Effector memory CD4-positive, alpha-beta T cell (primary cell): ENCODE measurements at places on chromosomes 6 and 20.

- no peak for DNase-seq
Measured at GRCh38 chr6:45687570-45687969, 309.8 kb upstream of the SUPT3H start.

- no peak for DNase-seq
Measured at GRCh38 chr6:112806163-112806865, 459.2 kb downstream of the RFPL4B start.

DNA sequence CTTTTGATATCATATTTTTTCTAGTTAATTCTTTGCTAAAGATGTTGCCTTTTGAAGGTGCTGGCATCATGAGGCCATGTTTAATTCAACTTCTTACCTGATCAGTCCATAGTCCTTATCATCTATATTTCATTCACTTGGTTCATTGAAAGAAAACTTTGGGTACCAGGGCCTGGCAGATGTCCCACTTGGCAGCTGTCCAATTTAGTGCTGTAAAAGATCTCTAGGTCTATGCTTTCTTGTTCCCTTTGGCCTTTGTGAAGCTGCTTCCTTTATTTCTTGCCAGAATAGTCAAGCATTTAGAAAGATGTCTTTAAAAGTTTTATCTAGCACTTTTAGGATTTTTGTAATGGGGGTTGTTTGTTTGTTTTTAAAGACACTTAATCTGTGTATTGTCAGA, 61.7 kb upstream of the EYA4 start:
- DNase-seq, result no peak

- no peak for DNase-seq
Measured at GRCh38 chr20:51023617-51024155, 779 bp upstream of the KCNG1 start.

DNA sequence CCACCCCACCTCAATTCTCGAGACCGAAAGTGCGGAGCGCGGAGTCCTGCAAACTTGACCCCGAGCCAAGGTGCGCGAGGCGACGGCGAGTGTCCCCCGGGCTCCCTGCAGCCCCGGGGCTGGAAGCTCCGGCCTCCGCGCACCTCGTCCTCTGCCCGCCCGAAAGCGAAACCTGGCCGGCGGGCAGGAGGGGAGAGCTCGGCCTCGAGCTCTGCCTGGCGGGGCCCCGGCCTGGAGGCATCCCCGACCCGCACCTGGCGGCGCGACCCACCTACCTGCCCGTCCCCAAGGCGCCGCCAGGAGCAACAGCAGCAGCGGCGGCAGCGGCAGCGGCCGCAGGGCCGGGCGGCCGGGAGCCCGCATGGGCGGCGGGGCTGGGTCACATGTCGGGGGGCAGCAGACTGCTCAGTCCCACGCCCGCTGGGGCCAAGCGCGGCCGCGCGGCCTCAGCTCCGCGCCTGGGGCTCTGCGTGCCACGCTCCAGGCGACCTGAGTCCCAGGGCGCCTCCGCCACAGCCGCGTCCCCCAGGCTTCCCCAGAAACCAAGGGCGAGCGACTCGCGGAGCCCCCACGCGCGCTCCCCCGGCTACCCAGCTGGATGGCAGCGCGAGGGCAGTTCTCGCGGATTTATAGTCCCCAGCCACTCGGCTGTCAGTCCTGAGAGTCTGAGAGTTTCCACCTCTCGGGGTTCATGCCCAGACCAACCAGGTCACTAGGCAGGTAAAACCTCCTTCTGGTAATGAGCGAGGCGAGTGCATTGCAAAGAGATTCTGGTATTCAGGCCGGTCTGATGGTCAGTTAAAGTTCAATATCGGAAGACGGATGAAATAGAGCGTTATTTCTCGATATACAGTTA, at the start of gene IL20RA:
IL20RA (minus strand) TSS at position 600 of the 856 bp plus-strand sequence; CDS start at position 363, 237 bp downstream.
- no peak for DNase-seq

- no peak for DNase-seq
Measured at GRCh38 chr20:63049561-63050221, 42.9 kb upstream of the BHLHE23 start.

DNA sequence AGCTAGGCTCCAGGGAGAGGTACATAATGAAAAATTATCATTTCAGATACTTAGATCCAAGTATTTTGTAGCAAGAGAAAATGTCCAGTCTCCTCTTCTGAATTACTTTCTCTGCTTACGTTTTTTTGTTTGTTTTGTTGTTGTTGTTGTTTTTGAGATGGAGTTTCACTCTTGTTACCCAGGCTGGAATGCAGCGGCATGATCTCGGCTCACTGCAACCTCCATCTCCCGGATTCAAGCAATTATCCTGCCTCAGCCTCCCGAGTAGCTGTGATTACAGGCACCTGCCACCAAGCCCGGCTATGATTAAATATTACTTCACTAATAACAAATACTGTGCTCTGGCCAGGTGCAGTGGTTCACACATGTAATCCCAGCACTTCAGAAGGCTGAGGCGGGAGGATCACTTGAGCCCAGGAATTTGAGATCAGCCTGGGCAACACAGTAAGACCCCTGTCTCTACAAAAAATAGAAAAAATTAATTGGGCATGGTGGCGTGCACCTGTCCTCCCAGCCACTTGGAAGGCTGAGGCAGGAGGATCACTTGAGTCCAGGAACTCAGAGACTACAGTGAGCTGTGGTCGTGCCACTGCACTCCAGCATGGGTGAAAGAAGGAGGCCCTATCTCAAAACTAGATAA, 155.0 kb upstream of the JARID2 start:
- no peak for DNase-seq

GRCh38 chr20:38935285-38935684, 9.1 kb downstream of the FAM83D start:
- no peak for DNase-seq
